ENCODE measurements at places on chromosomes 5 and 9.

DNA sequence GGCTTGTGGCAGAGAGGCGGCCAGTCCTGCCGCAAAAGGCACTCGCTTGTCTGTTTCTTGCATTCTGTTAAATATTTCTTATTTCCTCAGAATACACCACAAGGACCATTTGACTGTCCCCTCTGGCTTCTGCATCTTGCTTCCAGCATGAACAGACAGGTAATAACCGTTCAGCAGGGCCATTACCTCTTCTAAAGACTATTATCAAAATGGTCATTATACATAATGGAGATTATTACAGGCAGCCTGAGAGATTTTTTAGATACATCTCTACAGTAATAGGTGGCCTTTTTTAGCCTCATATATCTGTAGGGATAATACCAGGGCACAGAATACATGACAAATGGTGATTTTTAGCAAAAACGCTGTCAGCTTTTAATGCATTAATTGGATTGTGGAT lies 382.0 kb downstream of the PSAT1 start:
- no peak for DNase-seq

DNA sequence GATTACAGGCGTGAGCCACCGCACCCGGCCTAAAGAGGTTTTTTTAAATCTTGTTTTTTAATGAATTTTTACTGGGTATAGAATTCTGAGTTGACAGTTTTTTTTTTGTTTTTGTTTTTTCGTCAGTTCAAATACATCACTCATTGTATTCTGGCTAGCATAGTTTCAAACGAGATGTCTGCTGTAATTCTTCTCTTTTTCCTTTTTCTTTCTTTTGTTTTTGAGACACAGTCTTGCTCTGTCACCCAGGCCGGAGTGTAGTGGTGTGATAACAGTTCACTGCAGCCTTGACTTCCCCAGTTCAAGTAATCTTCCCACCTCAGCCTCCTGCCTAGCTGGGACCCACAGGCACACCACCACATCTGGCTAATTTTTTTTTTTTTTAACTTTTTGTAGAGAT lies 2.2 kb upstream of the PRRT1B start:
- DNase-seq, result no peak

- DNase-seq, result no peak
Measured at GRCh38 chr5:160835376-160835775, 16.6 kb downstream of the ATP10B start.

DNA sequence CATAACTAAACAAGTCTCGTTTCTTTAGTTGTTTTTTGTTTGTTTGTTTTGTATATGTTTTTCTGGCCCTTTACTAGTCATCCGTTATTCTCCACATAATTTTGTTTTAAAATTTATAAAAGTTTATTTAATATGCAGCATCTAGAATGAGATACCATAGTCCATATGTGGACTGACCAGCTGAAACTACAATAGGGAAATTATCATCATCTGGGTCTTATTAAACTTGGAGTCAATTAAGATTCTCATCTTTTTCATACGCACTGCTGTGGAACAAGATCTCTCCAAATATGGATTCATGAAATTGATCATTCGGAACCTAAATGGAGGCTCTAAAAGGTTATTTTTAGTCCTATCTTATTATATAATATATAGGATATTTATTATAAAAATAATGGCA lies 99.3 kb downstream of the FGF1 start:
- DNase-seq, result no peak

GRCh38 chr9:75130621-75131230 lies 42.4 kb downstream of the OSTF1 start:
- no peak for DNase-seq
